SK-N-DZ (cell line): ENCODE measurements at places on chromosomes 6 and 20.
A peak's percentile ranks its signal among the peaks of the same experiment; 100 is the strongest.

- no peak for DNase-seq
Measured at GRCh38 chr20:3842348-3842930, 4.2 kb upstream of the MAVS start.

GRCh38 chr6:109955491-109955890 is 22.6 kb upstream of the GPR6 start:
- DNase-seq, result no peak

DNA sequence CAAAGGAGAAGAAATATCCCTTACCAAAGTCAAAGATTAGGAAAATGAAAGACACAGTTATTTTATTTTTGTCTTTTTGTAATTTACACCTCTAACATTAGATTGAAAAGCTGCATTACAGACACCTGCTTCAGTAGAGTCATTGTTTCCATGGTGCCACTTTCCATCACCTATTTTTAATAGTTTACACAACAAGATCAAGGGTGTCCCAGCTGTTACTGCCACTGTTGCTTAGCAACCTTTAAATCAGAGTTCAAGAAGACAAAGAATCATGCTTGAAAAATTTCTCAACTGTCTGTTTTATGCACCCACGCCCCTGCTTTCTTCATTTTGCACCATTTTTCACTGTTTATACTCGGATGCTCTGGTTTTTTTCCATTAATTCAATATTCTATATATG is 668.2 kb upstream of the GJE1 start:
- no peak for DNase-seq

DNA sequence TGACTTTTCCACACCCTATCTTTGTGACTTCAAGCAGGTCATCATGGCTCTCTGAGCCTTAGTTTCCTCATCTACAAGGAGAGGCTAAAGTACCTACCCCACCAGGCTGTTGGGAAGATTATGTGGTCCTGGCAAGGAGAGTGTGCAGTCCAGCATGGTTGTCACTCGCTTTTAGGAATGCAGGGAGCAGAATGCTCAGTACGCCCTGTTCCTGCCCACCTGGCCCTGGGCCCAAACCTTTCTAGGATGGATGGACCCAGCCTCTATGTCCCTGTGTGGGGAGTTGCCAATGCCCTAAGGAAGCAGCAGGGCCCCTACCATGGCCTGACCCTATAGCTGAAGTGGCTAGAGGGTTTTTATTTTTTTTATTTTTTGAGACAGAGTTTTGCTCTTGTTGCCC is 2.0 kb downstream of the CLPSL2 start:
- DNase-seq, result no peak

- no peak for DNase-seq
Measured at GRCh38 chr20:8082025-8082424, 50.0 kb upstream of the PLCB1 start.

GRCh38 chr6:169700296-169700695 is 1.5 kb downstream of the WDR27 start:
- no peak for DNase-seq

DNA sequence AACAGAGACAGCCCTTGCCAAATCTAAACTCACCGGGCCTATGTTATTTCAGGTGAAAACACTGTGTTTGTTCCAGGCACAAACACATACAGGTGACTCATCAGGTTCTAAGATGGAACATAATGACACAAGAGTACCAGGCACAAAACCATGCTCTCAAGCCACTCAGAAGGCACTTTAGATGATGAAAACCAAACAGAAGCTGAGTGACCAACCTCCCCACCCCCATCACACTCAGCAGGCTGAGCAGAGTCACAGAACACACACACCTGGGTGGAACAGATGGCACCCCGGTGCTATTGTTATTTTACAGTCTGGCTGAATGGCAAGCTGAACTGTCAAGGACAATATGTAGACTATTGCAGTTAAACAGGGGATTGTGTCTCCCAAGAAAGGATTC is 20.6 kb upstream of the NKX2-2 start:
- no peak for DNase-seq

DNA sequence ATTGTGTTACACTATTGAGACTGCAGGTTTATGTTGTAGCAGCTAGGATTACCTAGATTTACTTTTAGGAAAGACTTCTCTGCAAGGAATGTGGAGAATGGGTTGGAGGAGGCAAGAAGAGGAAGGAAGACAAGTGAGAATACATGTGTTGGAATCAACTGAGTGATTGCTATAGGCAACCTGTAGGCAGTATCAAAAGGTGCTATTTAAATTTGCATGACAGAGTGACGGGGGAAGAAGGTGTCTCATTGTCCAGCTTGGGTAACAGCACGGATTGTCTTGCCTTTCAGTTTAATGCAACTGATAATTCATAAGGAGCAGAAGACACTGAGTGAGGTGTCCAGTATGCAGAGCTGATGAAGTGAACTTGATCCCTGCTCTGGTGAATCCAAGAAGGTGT is 19.4 kb downstream of the SERPINB9 start:
- no peak for DNase-seq

DNA sequence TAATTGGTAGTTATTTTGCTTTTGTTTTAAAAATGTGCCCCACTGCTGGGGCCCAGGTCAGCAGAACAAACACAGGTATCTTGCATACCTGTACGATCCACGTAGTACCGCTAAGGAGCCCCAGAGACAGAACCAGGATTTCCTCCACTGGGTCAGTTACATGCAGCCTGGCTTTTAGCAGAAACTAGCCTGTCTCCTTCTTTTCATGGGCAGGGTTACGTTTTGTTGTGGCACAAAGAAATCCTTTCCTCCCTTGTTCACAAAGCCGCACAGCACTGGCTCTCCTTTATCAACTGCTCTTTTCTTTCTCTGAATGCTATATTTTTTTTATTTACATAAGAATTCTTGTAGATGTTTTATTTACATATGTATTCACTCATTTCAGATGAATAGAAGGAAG is 190.3 kb upstream of the POU3F2 start:
- no peak for DNase-seq

GRCh38 chr6:44057238-44057930 is 69.9 kb downstream of the MRPL14 start:
- no peak for DNase-seq

- peak; percentile 84 for DNase-seq
Measured at GRCh38 chr6:69668916-69669315, 127.9 kb downstream of the LMBRD1 start.

GRCh38 chr20:59775687-59776055 is 157.8 kb downstream of the SYCP2 start:
- no peak for DNase-seq

DNA sequence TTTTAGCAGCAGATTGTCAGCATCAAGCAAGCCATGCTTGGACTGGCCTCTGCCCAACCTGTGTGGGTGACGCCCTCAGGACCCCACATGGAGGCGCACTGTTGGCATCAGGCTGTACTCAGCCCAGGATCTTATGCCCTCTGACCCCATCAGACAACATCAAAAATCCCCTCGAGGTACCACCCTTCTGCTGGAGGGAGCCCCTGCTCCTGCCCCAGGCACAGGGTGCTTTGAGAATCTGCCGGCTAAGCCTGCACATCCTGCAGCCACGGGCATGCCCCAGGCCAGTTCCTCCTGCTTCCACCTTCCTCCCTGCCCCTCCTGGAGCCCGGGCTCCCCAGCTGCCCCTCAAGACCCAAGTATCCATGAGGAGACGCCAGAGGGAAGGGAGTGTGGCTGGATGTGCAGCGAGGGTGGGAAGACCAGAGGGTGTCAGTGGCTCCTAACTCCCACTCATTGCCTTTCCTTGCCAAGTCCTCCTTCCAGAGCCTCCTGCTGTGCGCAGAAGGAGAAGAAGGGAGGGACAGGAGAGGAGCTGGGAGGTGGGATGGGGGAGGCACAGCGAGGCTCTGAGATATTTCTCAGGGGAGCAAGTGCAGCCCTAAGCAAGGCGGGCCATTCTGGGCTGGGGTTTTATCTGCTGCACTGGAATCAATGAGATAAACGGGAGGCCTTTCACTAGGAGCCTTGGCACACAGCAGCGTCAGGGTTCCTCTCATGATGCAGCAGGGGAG is 77.4 kb upstream of the CST7 start:
- DNase-seq, result peak; percentile 33

DNA sequence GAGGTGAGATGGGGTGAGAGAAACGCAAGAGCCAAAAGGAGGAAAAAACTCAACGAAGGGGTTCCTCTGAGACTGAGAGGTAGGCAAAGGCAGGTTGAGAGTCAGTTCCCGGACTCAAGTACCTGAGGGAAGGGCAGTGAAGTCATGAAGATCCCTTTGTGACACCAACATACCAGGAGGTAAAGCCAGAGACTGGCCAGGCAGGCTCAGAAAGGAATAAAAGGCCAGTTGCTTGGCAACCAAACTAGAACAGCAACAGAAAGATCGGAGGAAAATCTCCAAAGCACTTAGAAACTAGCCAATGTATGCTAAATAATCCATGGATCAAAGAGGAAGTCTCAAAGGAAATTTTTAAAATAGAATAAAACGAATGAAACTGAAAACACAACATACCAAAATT is 209.8 kb upstream of the PROKR2 start:
- DNase-seq, result no peak

- no peak for DNase-seq
Measured at GRCh38 chr6:90765895-90766294, 179.0 kb upstream of the MAP3K7 start.

DNA sequence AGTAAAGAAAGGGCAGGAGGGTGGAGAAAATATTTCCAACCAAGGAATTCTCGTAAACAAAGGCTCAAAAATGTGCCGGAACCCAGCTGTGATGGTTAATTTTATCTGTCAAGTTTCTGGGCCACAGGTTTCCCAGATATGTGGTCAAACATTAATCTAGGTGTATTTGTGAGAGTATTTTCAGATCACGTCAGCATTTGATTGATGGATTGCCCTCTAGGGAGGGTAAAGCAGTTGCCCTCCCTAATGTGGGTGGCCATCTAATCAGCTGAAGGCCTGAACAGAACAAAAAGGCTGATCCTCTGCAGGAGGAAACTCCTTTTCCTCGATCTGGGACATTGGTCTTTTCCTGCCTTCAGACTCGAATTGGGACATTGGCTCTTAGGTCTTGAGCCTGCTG is 298.7 kb upstream of the TCF21 start:
- DNase-seq, result no peak

GRCh38 chr20:63119963-63120807 is 95.7 kb downstream of the YTHDF1 start:
- no peak for DNase-seq

- no peak for DNase-seq
Measured at GRCh38 chr6:66985816-66986215, 1278.8 kb upstream of the EYS start.

DNA sequence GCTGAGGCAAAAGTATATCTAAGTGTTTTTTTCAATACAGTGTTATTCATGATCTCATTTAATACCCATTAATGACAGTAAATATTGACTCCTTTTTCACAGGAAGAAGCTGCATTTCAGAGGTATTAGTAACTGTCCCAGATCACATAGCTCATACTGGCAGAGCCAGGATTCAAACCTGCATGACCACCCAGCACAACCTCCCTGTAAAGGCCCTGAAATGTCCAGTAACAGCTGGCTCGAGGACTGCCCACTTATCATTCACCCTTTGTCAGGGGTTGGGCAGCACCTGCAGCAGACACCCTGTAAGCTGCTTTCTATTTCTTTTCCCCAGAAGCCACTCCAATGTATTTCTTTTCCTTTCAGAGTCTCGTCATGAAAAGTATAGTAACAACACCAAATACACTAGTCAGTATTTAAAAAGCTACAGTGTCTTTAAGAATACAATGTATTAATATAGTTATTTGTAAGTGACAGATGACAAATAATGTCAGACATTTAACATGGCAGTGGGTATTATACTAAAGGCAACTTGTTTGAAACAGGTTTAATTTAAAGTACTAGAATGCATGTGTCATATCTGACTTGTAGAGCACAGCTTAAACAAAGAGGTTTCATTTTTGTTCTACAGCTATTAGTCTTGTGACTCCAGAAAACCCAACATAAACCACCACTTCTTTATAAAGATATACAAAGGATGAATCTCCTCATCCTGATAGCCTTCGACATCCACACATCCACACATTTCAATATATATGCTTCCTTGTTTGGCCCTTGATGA is 841.6 kb upstream of the GJE1 start:
- DNase-seq, result no peak

DNA sequence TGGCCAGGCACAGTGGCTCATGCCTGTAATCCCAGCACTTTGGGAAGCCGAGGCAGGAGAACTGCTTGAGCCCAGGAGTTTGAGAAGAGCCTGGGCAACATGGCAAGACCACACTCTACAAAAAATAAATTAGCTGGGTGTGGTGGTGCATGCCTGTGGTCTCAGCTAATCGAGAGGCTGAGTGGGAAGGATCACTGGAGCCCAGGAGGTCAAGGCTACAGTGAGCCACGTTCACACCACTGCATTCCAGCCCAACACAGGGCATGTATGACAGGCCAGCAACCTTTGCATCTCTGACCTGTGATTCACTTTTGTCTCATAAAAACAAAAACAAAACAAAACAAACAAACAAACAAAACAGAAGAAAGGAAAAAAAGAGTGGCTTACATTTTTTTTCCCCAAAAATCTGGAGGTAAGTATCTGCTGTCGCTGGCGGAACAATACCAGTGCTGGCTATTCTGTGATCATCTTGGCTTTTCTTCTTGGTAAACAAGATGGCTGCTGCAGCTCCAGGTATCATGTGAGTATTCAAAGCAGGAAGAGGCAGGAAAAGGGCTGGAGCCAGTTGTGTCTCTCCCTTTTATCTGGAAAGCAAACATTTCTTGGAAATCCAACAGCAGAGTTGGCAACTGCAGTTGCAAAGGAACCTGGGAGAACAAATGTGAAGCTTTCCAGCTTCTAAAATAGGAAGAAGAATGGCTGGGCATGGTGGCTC is 40.4 kb upstream of the ZMYND8 start:
- DNase-seq, result no peak

DNA sequence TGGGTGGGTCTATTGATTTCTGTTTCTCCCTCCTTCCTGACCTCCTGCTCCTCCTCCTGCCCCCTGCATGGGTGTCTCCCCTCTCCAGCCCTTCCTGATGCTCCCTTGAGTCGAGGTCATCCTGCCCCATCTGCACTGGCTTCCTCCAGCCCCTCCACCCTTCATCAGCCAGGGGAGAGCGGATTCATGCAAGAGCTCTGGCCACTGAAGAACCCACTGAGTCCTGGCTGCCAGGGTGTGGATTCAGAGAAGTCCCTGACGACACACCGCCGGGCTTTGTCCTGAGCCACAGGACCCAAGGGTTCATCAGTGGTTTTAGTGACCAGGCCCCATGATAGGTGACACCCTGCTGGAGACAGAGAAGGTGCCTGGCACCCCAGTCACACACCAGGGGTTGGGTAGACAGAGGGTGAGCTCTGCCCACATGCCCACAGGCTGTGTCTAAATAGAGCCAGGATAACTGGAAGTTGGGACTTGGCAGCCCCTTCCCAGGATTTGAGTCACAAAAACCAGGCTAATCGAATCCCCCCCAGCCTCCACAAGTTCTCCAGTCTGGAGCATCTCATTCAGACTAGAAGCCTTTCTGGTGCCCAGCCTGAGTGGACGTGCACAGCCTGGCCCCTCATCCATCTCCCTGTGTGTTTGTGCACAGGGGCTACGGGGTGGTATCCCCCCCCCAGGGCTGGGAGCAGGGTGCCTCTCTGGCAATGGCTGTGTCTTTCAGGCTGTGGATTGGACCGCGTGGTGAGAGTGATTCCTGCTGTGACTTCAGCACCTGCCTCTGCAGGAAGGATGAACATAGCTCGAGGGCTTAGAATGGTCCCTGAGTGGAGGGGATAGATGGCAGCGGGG is 1.2 kb downstream of the GFRA4 start:
- DNase-seq, result no peak
